ENCODE measurements at places on chromosomes 11 and 22.

- no peak for DNase-seq
Observed at GRCh38 chr11:83677730-83678129, 391.6 kb upstream of the CCDC90B start.

- DNase-seq: no peak
Observed at GRCh38 chr22:50303848-50304527, 3.5 kb downstream of the PLXNB2 start.

DNA sequence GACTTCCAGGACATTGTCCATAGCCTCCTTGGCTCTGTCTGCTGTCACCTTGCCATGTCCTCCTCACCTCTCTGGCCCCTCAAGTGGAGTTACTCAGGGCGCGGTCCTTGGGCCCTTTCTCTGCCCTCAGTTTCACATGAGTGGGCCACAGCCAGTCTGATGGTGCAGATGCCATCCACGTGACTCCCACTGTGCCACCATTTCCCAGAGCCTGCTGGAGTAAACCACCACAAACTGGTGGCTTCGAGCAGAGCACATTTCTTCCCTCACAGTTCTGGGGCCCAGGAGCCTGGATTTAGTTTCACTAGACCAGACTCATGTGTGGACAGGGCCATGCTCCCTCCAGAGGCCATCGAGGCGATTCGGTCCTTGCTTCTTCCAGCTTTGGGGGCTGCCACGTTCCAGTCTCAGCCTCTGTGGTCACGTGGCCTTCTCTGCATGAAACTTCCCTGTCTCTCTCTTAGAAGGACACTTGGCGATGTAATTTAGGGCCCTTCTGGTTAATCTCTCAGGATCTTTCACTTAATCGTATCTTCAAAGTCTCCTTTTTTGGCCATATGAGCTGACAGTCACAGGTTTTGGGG lies 14.6 kb downstream of the SMARCB1 start:
- no peak for DNase-seq

DNA sequence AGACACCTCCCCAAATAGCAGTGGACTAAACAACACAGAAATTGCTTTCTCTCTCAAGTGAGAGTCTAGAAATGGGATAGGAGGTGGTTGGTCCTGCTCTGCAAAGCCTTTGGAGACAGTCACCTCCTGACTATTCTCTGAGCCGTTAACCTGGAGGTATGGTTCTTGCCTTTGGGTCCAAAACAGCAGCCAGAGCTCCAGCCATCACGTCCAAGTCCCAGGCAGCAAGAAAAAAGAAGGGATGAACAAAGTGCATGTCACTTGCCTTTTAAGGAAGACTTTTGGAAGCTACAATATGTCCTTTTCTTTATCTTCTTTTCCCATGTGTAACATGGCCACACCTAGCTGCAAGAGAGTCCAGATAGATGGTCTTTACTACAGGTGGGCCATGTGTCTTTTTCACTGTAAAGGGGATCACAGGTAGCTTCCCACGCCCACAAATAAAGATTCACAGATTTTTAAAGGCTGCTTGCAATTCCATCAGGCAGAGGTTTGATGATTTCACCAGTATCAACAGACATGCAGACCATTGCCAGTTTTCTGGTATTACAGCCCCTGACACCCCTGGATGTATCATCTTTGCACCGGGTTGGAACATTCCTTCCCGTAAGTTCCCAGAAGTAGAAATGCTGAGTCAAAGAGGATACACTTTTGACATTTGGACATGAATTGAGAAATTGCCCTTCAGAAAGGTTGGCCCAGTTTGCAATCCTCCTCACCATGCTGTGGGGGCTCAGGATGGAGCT lies 66.0 kb downstream of the MYEOV start:
- no peak for DNase-seq

DNA sequence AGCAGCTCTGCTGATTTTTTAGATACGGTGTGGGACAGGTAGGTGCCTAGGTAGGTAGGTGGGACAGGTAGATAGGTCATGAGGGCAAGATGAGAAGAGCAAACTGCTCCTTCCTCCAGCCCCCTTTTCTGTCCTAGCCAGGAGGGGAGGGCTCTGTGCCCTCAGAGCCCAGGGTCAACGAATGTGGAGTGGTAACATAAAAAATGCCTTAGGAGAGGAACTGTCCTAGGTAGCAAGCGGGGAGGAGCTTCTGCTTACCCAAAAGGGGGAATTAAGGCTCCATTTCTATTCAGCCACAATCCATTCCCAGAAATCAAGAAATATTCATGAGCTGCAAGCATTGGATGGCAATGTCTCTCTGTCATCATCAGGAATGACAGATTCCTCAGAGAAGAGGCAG lies 234.8 kb downstream of the GRIK4 start:
- DNase-seq: no peak

DNA sequence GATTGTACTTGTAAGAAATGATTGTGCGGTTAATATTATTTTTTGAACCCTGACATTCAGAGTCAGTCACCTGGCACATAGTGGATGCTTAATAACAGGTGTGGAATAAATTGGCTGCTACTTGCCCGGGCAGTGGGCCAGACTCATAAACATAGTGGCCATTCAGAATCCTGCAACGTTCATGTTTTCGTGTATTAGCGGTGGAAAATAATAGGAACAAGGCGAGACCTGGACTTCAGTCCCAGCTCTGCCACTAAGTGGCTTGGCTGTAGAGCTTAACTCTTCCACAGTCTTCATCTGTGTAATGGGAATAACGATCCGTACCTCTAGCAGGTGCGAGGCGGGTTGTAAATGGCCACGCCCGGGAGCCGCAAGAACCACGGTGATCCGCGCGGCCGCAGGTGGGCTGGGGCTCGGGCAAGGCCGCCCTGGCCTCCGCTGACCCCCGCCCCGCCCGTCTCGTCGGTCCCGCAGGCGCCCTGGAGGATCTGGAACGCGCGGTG lies 761 bp upstream of the TMEM25 start:
- no peak for DNase-seq

GRCh38 chr11:6251990-6252473 lies 7.6 kb upstream of the CCKBR start:
- no peak for DNase-seq

DNA sequence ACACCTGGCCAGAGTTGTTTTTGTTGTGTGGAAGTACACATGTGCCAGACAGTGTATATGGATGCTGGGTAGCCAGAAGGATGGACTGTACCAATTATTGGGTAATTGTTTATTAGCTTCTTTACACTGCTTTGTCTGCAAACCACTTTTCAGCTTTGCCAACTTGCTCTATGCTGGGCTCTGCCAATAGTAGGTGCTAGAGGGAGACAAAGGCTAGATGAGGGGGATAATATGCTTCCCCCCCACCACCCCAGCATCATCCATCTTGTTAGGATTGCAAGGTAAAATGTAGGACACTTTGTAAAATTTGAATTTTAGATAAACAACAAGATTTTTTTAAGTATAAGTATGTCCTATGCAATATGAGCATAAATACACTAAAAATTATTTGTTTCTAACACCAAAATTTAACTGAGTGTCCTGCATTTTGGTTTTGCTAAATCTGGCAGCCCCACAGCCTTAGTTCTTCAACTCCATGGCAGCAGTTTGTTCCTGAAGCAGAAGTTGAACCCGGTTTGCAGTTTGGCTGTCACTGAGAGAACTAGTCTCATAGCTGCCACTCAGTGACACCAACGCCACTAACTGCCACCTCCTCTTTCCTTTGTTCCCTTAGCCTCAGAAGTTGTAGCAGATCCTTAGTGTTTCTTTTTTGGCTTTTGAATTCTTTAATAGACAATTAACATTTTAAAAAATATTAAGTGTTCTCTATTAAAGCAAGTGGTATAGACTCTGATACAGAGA lies 78.8 kb downstream of the CCDC81 start:
- DNase-seq: no peak

- no peak for DNase-seq
Observed at GRCh38 chr11:36409152-36409816, 100.8 kb downstream of the TRAF6 start.

DNA sequence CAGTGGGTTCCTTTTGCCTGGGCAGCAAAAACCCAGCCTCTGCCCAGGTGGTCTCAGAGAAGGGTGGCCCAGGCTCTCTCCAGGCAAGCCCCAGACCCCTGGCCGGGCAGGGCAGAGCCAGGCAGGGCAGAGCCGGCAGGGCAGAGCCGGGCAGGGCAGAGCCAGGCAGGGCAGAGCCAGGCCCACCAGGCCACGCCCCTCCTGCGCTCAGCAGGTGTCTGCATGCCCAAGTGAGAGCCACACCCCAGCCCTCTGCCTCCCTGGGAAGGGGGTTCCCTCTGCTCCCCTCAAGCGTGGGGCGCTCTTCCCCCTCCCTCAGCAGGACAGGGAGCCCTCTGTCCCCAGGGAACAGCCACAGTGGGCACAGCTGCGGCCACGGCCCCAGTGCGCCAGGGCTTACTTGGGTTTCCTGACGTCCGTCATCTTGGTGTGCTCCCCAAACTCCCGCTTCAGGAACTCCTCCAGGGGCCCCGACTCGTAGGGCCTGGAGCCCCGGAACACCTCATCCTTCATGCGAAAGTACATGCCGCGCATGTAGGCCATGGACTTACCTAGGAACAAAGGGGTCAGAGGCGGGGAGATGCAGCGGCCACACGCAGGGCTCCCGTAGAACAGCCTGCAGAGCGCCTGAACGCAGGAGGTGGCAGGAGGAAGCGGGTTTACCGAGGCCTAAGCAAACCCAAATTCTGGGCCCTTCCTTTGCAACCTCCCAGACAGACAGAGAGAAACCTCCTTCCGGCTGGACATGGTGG lies 10.1 kb upstream of the BAIAP2L2 start:
- DNase-seq: no peak

- DNase-seq: no peak
Observed at GRCh38 chr11:116948391-116948790, 111.0 kb upstream of the APOA1 start.

GRCh38 chr11:79269611-79270307 lies 171.1 kb downstream of the TENM4 start:
- no peak for DNase-seq

DNA sequence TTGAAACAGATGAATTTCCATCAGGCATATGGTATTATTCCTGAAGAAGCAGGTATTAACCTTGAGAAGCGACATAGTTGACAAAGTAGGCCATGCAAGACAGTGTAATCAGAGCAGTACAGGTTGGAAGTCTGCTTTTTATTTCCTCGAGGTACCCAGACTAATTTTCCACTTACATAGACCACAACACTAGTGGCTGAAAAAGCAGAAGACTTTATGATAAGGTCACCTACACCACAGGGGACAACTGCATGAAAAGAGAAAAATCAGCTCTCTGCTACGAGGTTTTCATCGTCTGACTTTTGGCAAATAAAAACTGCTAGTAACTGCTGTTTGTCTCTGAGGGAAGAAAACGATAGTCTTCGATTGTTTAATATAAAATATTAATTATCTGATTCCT lies 77.5 kb downstream of the CNTN5 start:
- DNase-seq: no peak

DNA sequence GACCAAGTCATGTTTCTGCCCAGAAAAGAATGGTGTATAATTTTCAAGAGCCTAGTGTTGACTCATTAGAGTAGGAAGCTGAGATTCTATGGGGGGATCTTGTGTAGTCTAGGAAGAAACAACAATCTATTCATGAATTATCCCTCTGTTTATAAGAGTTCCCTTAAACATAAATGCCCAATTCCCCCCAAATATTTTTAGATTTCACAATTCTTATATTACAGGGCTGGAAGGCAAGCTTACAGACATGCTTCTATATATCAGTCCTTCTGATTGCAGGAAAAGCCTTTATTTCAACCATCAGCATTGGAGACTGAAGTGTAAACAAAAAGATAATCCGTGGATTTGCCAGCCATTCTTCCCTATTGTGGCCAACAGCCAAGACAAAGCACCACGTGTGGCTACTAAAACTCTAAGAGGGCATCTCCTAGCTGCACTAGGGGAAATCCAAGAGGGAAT lies 71.4 kb downstream of the NAT10 start:
- DNase-seq: no peak

DNA sequence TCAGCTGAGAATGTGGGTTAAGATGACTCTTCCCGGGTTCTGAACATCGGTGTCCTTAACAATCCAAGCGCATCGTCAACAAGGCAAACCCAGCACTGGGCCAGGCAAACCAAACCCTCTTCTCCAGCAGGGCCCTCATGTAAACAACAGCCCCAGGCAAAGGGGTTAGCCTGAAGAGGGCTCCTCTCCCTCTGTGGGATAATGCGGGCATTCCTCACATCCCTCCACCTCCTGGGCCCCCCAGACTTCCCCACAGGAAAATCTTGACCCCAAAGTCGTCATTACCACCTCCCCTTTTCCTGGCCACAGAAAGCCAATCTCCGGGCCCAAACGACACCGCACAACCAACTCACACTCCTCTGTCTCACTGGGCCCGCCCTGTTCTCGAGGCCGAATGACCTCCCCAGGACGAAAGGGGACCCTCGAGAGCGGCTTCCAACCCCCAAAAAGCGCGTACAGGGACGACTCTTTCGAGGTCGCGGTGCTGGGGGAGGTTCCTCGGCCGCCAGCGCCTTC lies 566 bp downstream of the DDB1 start:
- DNase-seq: no peak

DNA sequence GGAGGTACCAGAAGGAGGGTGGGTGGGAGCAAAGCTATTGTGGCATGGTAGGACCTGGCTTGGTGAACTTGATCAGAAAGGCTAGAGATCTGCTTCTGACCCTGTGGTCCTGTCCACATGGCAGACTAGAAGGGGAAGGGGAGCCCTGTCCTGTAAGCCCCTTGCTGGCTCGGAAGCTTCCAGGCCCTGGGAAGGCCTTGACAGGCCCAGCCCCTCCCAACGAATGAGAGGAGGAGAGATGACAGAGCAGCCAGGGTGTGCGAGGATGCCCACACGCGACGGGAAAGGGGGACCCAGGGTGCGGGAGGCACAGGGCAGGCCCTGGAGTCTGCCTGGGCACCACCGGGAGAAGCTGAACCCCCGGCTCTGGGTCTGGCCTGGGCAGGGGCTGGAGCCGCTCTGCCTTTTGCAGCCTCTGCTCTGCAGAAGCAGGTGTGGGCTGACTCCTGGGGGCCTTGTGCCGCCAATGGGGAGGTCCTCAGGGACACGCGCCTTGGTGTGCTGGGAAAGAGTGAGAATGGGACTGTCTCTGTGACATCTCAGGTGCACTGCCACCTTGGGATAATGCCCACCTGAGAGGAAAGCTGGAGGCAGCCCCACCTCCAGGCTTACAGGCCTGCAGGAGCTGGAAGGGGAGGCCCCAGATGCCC lies 1447.5 kb downstream of the BRD1 start:
- DNase-seq: no peak

- no peak for DNase-seq
Observed at GRCh38 chr11:124115782-124116616, 749 bp downstream of the VWA5A start.
